Brain (organoid and tissue), 16 donors: ENCODE measurements at places on chromosomes 6 and 20.
A peak's percentile ranks its signal among the peaks of the same experiment; 100 is the strongest.

GRCh38 chr6:142946181-142946923 lies 1.4 kb upstream of the HIVEP2 start:
- peak; percentile 94 for DNase-seq

GRCh38 chr20:56975838-56976237 lies 290.6 kb downstream of the BMP7 start:
- DNase-seq: no peak

GRCh38 chr20:4838526-4838925 lies 116.8 kb downstream of the PRND start:
- DNase-seq: no peak

DNA sequence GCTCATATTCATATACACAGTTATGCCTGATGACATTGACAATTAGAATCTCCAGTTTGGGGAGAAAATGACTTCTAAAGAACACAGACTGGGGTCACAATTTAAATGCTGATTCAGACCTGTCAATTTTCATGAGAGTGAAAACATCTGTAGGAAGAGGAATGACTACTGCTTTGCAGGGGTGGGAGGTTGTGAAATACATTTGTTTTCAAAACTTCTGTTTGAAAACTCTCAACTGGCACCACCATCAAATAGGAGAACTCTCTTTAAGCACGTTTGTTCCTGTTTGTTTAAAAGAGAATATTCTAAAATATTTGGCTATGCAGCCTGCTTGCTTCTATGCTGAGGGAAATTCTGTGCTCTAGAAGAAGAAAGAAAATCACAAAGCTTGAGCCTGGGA lies 50.8 kb upstream of the ADGRF5 start:
- DNase-seq: no peak

- DNase-seq: peak; percentile 64
Measured at GRCh38 chr6:154359161-154359574, 2.6 kb upstream of the IPCEF1 start.

- DNase-seq: no peak
Measured at GRCh38 chr20:22382742-22383141, 201.6 kb downstream of the FOXA2 start.

DNA sequence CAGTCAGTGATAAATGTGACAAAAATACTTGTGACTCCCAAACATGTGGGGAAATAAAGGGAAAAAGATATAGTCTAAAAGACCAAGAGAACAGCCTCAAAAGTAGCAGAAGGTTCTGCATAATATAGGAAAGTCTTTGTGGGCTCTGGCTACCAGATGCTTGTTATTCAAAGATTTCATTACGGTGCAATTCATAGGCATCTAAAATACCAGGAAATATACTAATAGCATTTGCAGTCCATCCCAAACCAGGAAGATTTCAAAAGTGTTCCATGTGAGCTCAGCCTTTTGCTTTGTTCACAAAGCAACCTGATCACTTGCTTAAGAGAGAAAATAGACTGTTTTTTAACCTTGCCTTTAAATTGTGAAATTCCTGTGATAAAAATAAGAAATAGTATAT lies 506.7 kb upstream of the MARCKS start:
- no peak for DNase-seq

DNA sequence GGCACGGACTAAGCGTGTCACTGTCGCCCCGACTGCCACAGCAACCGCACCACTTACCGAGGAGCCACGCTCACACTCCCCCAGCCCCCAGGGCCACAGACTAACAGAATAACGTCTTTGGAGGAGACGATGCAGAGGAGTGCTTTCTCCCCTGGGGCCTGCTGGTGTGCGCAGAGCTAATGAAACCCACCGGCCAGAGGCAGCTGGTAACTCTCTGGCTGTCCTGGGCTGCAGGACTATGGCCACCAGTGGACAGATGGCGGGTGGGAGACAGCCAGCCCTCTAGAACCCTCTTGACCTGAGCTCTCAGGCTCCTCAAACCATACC lies 228.0 kb downstream of the DLL1 start:
- no peak for DNase-seq

DNA sequence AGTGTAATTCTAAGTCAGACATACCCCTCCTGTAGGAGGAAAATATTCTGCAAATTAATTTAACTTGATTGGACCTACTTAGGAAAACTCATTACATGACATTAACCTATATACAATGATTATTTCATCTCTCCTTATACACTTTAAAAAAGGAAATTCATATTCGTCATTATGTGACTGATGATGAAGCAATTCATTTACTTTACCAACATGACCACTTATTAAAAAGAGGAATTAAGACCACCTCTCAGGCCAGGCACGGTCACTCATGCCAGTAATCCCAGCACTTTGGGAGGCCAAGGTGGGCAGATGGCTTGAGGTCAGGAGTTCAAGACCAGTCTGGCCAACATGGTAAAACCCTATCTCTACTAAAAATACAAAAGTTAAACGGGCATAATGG lies 11.6 kb downstream of the AKIRIN2 start:
- no peak for DNase-seq

DNA sequence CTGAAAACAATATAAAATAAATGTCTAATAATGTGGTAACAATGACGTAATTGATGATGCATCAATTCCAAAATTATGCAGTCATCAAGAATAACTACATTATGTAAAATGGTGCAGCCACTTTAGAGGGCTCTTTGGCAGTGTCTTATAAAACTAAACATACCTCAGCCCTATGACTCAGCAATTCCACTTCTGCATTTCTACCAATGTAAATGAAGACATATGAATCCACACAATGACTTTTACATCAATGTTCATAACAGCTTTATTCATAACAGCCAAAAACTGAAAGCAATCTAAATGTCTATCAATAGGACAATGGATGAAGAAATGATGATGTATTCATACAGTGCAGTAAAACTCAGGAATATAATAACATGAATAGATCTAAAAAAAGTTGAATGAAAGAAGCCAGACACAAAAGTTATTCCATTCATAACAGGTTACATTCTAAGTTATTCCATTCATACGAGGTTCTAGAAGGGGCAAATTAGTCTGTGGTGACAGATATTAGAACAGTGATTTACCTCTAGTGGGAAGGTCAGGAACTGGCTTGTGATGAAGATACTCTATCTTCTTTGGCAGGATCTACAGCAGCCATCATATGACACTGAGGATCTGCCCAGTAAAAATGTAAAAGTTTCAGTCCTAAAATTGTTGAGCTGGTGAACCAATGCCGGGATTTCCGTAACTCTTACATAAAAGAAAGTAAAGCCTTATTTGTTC lies 396.1 kb downstream of the PLCB1 start:
- no peak for DNase-seq

DNA sequence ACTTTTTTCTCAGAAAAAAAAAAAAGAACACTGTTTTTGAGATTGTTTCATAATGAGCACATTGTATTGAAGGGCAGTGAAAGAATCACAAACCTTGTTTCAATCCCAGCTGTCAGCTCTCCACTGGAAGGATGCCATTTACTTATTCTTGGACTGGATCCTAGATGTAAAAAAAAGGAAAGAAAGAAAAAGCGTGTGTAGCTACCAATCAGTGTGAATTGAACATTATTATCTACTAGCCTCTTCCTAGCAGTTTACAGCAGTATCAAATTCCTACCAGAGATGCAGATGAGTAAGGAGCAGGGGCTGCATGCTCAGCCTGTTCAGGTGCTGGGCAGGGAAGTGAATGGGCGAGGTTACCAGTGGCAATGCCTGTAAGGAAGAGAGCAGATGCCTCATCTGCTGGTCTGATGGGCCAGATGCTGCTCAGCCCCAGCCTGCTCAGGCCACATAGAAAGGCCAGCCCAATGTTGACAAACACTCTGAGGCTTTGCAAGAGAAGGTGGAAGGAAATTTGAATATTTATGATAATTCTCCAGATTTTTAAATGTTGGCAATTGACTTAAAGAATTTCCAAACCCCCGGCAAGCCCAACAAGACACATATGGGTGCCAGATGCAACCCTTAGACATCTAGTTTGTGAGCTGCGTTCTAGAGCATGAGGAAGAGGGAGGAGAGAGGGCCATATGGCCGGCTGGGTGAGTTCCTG lies 189.5 kb downstream of the IBTK start:
- peak; percentile 41 for DNase-seq
